ENCODE measurements at places on chromosomes 12 and 14.

- H3K27ac ChIP-seq: no peak overlapping the region
- H3K4me3 ChIP-seq: no peak overlapping the region
- no peaks in the 10 kb centered on the region for H3K36me3 ChIP-seq
- no peak for DNase-seq
- peaks cover 11% of the 10 kb centered on the region for H3K4me1 ChIP-seq
These were observed 34.1 kb downstream of the NOC4L start for GRCh38 chr12:132178316-132178715.

GRCh38 chr12:94133964-94134795, 14.2 kb upstream of the PLXNC1 start:
- H3K27me3 ChIP-seq: no peaks in the 10 kb centered on the region
- DNase-seq: no peak
- no peaks in the 10 kb centered on the region for H3K4me1 ChIP-seq
- H3K36me3 ChIP-seq: no peaks in the 10 kb centered on the region
- no peak overlapping the region for H3K4me3 ChIP-seq
- H3K27ac ChIP-seq: no peak overlapping the region

GRCh38 chr14:91145391-91146160, 31.7 kb downstream of the DGLUCY start:
- no peak overlapping the region for H3K27ac ChIP-seq
- no peaks in the 10 kb centered on the region for H3K27me3 ChIP-seq
- H3K36me3 ChIP-seq: no peaks in the 10 kb centered on the region
- DNase-seq: no peak

- no peaks in the 10 kb centered on the region for H3K36me3 ChIP-seq
- H3K27me3 ChIP-seq: no peaks in the 10 kb centered on the region
- H3K4me3 ChIP-seq: no peak overlapping the region
These were observed 478.2 kb downstream of the TMEM117 start for GRCh38 chr12:44314007-44314500.

DNA sequence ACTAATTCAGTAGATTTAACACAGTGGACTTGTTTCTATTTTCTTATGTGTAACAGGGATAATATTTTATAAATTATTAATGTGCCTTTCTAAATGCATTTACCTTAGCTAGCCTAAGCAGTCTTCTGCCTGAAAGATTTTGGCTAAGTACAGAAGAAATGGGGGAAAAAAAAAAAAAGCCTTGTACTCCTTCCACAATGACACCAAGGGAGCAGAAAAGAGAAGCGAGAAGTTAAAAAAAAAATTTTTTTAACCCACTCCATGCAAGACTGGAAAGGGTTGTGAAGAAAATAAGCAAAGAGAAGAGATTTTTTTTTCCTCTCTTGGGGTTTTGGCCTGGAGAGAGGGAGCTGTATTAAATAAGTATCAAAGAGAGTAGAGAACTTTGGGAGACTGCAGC, 28.7 kb downstream of the NELL2 start:
- H3K4me1 ChIP-seq: peaks cover 11% of the 10 kb centered on the region
- H3K27ac ChIP-seq: no peak overlapping the region
- H3K27me3 ChIP-seq: no peaks in the 10 kb centered on the region
- DNase-seq: no peak

DNA sequence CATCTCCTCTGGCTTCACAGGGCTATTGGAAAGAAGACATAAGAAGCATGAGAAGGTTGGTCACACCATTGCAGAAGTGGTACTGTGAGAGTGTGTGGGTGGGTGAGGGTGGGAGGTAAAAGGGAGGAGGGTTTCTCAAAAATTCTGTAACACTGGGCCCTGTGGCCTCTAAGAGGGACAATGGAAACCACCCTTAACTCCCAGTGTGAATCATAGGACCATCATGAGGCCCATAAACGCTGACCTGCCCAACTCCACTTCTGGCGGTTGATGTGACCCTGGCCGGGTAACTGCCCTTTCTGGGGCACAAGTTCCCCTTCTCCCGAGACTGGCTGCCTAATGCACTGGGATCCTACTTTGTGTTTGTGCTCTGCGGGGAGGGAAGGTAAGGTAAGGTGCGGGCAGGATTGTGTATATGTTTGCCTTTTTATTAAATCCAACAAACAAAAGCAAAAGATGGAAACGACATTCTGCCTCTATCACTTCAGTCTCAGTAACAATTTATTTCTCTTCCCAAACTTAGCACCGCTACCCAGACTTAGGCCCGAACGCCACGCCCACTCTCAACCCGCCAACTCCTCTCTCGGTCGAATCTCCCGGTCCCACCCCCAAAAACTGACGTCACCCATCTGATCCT, 551 bp downstream of the METTL1 start:
- peaks cover 4% of the 10 kb centered on the region for H3K4me1 ChIP-seq
- H3K4me3 ChIP-seq: peak overlapping the region; percentile 87
- DNase-seq: peak; percentile 88
- H3K36me3 ChIP-seq: peaks cover 55% of the 10 kb centered on the region
- peaks cover 15% of the 10 kb centered on the region for H3K27me3 ChIP-seq

DNA sequence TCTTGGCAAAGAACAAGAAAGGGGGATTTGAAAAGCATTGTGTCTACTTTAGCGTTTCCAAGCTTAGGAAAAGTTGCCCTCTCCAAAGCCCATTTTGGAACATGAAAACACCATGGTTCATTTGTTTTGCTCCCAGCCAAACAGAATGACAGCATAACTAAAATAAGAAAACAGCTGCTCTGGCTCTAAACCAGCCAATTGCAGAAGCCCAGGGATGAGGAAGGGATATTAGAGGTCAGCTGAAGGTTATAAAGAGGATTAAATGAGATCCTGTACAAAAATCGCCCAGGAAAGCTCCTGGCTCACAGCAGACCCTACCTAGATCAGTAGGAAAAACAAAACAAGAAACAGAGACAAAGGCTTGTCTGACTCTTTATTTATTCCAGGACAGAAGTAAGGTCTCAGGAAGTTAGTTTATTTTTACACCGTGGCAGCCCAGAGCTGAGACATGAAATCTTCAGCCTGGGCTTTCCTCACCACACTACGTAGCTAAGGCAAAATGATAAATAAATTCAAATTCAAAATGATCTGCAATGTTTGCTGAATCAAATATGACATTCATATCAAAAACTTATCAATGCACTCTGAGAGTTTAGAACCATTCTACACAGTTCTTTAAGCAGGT, 25.9 kb downstream of the SPX start:
- no peak for DNase-seq
- no peak overlapping the region for H3K4me3 ChIP-seq
- H3K27ac ChIP-seq: no peak overlapping the region
- H3K27me3 ChIP-seq: no peaks in the 10 kb centered on the region

DNA sequence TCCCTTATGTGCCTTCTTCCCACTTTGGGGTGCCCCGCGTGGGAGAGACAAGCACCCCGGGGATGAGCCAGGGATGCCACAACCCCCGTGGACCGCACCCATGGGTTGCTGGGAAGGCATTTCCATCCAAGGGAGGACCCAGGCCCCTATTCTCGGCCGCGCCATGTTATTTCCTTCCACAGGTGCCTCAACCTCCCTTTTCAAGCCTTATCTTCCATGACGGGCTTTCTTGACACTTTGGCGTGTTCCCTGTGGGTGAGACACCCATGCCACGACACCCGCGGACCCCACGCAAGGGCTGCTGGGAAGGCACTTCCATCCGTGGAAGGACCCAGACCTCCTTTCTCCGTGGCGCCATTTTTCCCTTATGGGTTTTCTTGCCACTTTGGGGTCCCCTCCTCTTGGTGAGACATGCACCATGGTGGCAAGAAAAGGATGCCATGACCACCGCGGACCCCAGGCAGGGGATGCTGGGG, 269.2 kb downstream of the ALG10 start:
- no peak overlapping the region for H3K4me3 ChIP-seq
- no peaks in the 10 kb centered on the region for H3K36me3 ChIP-seq
- no peak overlapping the region for H3K27ac ChIP-seq
- no peak for DNase-seq
